Frontal cortex (tissue), 4 donors: ENCODE measurements at places on chromosomes 5 and 9. TPM values are rescaled to one million over a fixed set of nuclear protein-coding genes. Genes with fewer than 3 reads are reported as not detected.

The ANGPTL2 gene
- total RNA-seq = 2.0 TPM

The TEX48 gene
- not detected for total RNA-seq

The PDE6A gene
- not detected for total RNA-seq

The PCDHGA8 gene
- total RNA-seq = 5.7 TPM

The FIBCD1 gene
- 0.82 TPM for total RNA-seq

The SV2C gene
- 2.9 TPM for total RNA-seq

The AFAP1L1 gene
- total RNA-seq = 4.9 TPM

The HRH2 gene
- 3.3 TPM for total RNA-seq
